Peyer's patch (tissue), 4 donors: ENCODE measurements at places on chromosomes 2 and 18. TPM values are rescaled to one million over a fixed set of nuclear protein-coding genes. Genes with fewer than 3 reads are reported as not detected.

Gene UGT1A3
- total RNA-seq, result 21.7 TPM

DNA sequence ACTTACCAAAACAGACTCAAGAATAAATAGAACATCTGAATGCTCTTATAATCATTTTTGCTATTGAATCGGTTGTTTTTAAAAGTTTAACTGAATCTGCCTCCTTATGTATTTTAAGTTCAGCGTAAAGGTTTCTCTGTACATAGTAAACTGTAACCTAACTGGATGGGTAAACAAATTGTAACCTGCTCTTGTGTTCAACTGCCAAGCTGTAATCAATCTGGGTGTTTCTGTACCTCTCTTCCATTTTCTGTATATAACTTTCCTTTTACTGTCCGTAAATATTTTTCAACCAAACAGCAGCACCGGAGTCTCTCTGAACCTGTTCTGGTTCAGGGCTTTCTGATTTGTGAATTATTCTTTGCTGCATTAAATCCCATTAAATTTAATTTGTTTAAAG is 27.6 kb upstream of the DNAH7 start:
- DNase-seq, result no peak

DNA sequence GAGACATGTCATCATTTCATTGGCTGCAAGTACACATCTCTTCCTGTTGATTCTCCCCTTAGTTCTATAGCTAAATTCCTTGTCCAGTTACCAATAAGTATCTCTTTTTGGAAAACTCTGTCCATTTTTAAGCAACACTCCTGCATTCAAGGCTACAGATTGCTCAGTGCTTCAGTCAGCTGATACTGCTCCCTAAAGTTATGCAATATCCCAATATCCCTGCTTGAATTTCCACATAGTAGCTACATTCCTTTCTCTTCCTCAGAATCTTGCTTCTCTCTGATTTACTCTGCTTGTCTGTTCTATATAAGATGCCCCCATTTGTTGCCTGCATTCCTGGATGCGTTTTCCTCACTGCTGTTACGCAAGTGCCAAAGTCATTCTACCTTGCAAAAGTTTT is 109.8 kb downstream of the PARD3B start:
- no peak for DNase-seq

DNA sequence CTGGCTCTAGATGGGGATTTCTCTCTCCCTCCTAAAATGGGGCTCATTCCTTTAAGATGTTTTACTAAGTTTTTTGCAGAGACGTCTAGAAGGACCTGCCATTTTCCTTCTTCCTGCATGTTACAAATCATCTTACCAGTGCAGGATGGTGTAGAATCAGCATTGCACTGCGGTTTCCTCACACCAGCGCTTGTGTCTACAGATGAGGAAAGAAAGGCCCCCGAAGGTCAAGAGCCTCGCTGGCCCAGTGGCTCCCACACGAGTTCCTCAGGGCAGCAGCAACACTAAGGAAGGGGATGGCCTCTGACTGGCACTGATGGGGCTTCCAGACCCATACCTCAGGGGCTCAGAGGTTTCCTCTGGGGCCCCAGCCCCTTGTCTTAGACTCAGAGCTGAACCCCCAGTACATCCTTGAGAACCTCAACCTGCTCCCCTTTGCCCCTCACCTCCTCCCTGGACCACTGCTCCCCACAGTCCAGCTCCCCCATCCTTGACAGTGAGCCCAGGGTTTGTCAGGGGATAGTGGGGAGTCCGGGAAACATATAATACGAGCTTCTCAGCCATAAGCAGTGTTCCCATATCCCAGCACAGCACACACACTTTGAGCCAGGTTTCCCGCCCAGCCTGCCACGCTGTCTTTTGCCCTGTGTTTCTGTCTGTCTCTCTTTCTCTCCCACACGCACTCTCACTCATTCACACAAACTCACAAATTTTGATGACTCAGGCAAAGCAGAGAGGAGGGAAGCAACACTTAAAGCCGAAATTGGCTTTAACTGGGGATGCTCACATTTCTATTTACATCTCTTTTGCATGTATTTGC is 29.4 kb downstream of the ZFP36L2 start:
- no peak for DNase-seq

DNA sequence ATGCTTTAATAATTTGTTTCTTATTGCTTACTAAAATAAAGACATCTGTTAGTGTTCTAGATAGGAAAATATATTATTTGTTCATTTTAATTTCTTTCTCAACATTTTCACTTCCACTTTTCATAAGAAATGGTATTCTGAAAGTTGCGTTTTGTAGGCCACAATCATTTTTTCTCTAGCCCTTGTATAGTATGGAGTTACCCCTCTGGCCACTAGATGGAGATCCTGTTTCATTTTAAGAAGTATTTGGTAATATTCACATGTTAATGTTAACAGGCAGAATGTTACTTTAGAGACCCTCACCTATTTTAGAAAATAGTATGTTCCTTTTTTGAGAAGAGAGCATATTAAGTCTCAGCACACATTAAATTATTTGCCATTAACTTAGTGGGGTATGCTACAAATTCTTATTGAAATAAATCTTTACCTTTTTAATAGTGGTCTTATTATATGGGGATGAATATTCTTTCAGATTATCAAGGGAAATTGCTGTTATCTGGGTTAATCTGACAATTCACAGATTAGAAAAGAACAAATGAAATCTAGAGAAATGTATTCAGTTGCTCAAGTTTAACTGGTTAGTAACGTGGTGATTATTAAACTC is 73.9 kb upstream of the TTC27 start:
- no peak for DNase-seq

- DNase-seq, result no peak
These were observed 163.5 kb upstream of the BOD1L2 start for GRCh38 chr18:56983275-56983992.

- no peak for DNase-seq
These were observed 214.7 kb downstream of the SEPTIN10 start for GRCh38 chr2:109399066-109399465.

DNA sequence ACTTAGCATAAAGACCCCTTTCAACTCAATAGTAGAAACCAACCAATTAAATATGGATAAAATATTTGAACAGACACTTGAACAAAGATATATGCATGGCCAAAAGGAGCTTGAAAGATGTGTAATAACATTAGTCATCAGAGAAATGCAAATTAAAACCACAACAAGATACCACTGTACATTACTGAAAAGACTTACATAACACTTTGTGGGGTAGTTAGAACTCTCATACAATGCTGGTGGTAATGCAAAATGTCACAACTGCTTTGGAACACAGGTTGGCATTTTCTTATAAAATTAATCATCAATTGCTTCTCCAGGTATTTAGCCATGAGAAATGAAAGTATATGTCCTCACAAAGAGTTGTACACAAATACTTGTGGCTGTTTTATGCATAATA is 60.7 kb downstream of the TTC27 start:
- DNase-seq, result no peak

Gene CKAP2L
- total RNA-seq, result 0.70 TPM

DNA sequence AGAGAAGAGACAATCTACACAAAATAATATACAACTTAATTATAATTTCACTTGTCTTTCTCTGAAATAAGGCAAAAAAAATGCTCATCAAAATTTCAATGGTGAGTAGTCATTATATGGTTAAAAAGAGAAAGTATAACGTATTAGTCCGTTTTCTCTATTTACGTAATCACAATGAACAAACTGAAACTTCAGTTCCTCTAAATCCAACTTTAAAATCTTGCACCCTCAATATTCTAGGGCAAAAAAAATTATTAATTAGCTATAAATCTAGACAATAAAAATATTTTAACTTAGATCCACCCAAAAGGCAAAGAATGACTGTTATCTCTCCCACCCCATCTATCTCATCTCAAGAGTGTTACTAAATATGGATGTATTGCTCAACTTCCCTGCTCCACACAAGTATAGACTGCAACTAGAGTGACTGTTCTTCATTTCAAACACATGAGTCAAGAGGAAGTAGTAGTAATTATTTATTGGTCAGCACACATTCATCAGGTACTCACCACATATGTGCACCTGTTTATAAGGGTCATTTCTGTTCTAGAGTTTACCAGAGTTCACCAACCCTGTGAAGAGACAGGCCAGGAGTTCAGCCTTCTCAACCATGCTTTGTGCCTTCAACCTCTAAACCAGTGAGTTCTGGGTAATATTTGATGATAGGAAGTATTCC is 36.4 kb downstream of the STK39 start:
- DNase-seq, result no peak

DNA sequence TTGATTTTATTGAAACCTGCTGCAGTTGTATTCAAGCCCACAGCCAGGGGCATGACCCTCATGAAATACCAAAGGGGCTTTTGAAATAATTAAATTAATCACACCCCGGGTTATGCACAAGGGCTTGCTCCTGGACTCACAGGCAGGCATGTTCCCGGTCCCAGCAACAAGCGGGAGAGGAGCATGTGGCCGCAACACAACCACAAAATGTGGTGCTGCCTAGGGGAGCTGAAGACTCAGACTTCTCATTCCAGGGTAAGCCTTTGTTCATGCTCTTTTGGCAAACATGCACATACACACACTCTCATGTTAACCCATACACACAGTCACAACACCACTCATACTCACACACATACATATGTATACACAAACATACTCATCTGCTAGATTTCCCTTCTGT is 233.7 kb upstream of the SMAD2 start:
- no peak for DNase-seq

DNA sequence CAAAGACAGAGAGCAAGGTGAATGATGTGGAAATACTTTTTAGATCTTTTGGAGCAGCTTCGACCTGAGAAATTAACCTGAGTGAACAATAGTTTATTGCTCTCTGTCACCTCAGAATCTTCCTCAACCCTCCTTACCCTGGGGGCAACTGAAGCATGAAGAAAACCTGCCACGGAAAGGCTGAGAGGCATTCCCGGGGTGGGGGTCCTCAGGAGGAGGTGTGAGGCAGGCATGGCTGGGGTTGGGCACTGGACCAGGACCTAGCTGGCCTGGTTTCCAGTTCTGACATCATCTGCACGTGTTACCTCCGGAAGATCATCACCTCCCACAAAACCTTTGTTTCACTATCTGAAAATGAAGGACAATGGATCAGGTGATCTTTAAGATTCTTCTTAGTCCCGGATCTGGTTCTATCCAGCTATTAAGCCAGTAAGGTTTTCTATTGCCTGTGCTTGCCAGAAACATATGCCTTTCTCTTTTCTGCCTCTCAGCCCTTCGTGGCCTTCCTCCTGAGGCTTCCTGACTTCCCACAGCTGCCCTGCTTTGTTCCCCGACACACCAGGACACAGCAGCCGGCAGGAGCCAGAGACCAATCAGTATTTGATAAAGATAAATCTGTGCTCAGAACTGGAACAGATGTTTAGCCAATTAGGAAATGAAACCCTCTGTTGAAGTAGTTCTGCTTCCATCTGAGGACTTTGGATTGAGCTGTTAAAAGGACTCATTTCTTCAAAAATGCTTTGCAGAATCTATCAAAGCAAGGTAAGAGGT is 232.5 kb downstream of the TDRD15 start:
- no peak for DNase-seq

DNA sequence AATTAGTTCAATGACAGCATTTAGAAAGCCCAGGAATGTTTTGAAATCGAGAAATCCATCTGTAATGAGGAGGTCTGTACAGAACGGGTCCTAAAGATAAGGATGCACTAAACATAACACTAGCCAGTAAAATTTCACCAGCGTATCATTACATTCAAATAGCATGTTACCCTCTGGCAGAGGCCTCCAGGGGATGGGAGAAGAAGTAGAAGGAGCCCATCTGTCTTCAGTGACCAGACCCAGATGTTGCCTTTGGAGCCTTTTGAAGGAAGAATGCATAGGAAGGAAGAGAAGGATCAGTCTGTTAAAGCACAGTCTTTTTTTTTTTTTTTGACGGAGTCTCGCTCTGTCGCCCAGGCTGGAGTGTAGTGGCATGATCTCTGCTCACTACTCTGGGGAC is 86.1 kb upstream of the BCL2L11 start:
- DNase-seq, result no peak

DNA sequence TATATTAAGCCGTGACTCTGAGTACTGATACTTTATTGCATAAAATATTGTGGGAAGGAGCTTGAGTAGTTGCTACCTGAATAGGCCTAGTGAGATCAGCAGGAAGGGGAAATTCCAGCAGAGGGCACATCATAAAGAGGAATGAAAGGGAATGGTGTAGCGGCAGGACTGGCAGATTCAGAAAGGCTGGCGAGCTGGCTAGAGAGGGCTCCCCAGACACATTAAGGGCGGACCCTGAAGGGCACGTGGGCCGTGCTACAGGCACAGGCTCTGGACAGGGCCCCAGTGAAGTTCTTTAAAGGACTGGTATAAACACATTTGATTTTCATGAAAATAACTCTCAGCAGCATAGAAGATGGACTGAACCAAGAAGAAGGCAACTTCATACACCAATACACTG is 43.0 kb downstream of the PTPN2 start:
- no peak for DNase-seq

Gene ALPI
- 309 TPM for total RNA-seq

DNA sequence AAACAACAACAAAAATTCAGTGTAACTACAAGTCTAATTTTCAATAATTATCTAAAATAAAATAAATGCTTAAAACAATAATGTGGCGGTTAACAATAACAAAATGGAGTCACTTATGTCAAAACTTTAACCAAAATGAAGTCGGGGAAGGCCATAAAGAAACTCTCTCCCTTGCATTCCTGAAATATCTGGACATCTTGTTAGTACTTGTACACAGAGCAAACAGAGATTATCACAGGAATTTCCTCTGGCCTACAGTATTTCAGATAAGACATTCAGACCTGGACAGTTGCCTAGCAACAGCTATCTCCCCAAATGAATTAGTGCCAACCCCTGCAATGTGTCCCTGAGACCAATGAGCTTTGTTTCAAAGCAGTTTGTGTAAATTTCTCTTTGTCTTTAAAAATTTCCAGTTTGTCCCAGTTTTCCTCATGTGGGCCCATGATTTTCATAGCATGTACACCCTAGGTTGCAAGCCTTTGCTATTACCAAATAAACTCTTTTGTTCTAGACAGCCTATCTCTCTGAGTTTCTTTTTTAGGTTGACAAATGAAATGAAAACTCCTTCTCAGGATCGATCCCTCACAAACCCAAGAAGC is 68.6 kb downstream of the EXOC6B start:
- no peak for DNase-seq
